Activated naive CD8-positive, alpha-beta T cell treated with anti-CD3 and anti-CD28 coated beads, Interleukin-2, amount 10 ng/mL, durations not matched to agents 7 days and 5 days (primary cell): ENCODE measurements at places on chromosomes 2 and 18. TPM values are rescaled to one million over a fixed set of nuclear protein-coding genes. Genes with fewer than 3 reads are reported as not detected.

The ERICH2 gene
- not detected for total RNA-seq

The MBOAT2 gene
- 3.6 TPM for total RNA-seq

The CYP27A1 gene
- 4.7 TPM for total RNA-seq

The SCYGR4 gene
- not detected for total RNA-seq

The SIX3 gene
- total RNA-seq: not detected

The AQP12B gene
- total RNA-seq: not detected

The GLI2 gene
- total RNA-seq: 1.9 TPM

The SS18 gene
- total RNA-seq: 64.3 TPM

The CFC1 gene
- total RNA-seq: not detected

The CD207 gene
- total RNA-seq: not detected

The KRTCAP3 gene
- total RNA-seq: 12.2 TPM

The ACADL gene
- total RNA-seq: not detected

The CHST9 gene
- total RNA-seq: not detected

The SKA1 gene
- total RNA-seq: 25.6 TPM

The ALPI gene
- not detected for total RNA-seq

The APLF gene
- 4.5 TPM for total RNA-seq

The C2orf78 gene
- not detected for total RNA-seq

The SGO2 gene
- total RNA-seq: 35.0 TPM

The PLGLB2 gene
- total RNA-seq: 2.4 TPM

The KIF5C gene
- 14.2 TPM for total RNA-seq

The KLHL41 gene
- 0.17 TPM for total RNA-seq

The ALPP gene
- not detected for total RNA-seq

The DAPL1 gene
- total RNA-seq: not detected

The POTEC gene
- total RNA-seq: not detected

The SANBR gene
- 5.8 TPM for total RNA-seq
